Epithelial cell of proximal tubule (primary cell): ENCODE measurements at places on chromosomes 3 and 15.

DNA sequence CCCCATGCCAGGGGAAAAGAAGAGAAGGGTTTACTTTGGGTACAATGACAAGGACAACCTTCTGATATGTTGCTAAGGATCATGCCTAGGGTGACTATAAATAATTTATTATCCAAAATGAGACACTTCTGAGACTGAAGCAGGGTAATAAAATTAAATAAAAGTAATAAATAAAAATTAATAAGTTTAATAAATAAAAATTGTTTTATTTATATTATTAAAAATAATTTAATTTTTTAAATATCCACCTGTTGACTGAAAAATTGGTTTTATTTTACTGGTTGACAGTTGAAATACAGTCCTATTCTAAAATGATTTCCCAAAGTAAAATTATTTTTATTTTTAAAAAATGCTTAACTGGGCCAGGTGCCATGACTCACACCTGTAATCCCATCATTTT lies 102.0 kb downstream of the FHIT start:
- DNase-seq: no peak

DNA sequence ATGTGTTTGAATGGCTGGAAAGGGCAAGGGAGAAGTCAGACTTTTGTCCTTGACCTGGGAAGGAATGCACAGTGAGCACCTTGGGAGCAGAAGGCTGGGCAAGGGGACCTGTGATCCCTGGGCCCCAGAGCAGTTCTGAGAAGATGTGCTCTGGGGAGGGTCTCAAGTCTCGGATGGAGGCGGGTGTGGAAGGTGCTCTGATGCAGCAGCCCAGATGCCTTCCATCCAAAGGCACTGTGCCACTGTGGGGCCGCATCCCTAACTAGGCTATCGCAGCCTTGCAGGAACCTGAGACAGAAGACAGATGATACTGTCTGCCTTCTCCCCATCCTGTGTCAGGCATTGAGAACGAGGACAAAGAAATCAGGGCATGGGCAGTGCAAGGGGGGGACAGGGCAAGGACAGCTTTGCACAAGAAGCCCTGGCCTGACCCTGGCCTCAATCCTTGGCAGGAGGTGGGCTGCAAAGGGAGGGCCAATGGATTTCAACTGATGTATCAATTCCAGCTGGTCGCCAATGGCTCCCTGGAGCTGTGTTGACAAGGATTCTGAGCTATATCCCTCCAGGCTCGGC lies 14.6 kb upstream of the PRKCD start:
- no peak for DNase-seq

- no peak for DNase-seq
Observed at GRCh38 chr3:185831195-185831594, 6.4 kb upstream of the IGF2BP2 start.

- DNase-seq: no peak
Observed at GRCh38 chr15:77104155-77104554, 33.2 kb upstream of the TSPAN3 start.

DNA sequence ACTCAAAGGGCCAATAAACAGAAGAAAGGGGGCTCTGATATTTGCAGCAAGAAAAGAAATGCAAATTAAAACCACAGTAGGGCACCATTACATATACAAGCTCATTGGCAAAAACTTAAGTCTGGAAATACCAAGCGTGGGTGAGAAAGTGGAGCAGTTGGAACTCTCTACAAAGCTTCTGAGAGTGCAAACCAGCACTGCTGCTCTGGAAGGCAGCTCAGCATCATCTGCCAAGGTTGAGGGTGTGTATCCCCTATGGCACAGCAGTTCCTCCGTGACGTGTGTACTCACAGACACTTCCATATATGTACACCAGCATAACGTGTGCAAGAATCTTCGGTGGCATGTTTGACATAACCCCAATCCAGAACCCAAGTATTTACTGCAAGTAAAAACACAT lies 271.0 kb upstream of the ATP10A start:
- no peak for DNase-seq

DNA sequence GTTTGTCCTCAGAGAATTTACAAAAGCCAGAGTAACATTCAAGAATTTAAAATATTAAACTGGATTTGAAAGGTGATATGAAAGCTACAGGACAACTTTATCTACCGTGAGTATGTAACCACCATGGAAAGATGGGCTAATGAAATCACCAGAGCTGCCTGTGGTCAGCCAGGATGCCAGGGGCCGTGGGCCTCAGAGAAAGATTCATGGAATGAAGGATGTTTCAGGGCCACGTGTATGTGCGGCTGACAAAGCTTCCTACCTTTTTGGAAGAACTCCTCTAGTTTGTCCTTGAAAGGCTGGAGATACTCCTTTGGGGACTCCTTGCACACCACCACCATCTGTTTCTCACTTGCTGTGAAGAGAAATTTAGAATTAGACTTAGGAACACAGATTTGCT lies 138.9 kb downstream of the GREM1 start:
- no peak for DNase-seq

DNA sequence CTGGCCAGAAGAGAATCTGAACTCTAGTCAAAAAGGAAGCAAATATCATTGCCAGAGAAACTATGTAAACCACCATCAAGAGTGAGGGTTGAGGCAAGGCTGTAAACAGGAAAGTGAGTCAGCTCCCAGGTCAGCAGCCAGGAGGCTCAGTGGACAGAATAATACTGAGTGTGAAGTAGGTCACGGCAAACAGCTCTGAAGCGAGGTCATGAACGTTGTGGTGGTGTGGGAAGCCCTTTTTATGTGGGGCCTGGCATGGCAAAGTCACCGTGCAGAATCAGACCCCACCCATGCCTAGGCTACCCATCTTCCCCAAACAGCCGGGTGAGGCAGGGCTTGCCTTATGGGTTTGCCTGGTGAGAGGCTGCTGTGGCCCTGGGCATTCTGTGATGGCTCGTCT lies 43.9 kb downstream of the THBS1 start:
- peak; percentile 74 for DNase-seq

DNA sequence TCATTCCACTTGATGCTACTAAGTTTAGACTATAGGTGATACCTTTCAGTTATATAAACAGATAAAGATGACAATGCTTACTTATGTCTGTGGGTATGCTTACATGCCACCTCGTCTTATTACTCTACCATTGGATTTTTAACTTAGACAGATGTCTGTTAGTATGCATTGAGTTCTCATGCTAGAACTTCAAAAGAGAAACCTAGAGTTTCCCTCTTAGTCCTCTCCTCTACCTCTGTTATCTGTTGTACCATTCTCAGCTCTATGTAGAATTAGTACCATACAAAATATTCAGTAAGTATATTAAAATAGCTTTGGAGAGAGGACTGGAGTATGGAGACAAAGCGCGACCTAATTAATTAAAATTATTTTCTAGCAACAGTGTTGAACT lies 111.3 kb downstream of the BBX start:
- DNase-seq: no peak

DNA sequence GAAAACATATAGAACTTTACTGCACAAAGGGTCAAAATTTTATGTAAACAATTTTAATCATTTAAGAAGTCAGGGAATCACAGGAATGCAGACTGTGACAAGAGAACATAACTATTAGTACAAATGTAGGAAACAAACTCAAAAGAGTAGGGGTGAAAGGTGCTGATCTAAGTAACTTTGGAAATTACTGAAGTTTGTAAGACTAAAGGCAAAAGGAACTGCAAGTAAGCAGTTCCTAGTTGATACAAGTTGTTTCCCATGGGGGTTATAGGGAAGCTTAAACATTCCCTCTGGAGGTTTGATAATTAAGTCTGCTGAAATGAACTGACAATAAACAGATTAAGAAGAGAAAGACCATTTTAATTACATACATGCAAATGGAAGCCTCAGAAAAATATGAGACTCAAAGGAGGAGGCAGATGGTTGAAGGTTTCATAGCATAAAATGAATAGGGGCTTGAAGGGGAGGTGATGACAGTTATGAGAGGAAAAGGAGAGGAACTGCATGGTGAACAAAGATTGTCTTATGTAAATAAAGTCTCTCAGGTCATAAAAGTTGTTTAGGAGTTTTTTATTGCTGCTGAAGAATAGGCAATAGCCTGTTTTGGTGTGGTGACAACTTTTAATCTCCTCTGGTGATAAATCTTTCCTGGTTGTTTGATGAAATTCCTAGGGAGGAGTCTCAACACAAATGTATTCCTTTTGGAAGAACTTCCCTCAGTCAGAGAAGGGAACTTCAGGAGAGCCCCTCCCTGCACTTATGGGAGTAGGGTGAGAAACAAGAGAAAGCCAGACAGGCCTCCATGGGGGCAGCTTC lies 17.1 kb downstream of the SETMAR start:
- no peak for DNase-seq

GRCh38 chr15:63891079-63891767 lies 57.5 kb upstream of the HERC1 start:
- DNase-seq: no peak

DNA sequence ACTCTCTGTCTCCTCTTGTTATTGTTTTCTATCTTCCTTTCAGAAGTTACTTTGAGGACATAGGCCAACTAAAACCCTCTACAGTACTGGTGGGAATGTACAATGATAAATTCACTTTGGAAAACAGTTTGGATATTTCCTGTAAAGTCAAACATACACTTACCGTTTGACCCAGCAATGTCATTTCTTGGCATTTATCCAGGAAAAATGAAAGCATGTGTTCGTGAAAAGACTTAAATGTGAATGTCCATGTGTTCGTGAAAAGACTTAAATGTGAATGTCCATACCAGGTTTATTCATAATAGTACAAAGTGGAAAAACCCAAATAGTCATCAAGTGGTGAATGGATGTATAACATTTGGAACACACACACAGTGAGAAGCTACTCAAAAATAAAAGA lies 361.5 kb upstream of the DPH6 start:
- DNase-seq: no peak

DNA sequence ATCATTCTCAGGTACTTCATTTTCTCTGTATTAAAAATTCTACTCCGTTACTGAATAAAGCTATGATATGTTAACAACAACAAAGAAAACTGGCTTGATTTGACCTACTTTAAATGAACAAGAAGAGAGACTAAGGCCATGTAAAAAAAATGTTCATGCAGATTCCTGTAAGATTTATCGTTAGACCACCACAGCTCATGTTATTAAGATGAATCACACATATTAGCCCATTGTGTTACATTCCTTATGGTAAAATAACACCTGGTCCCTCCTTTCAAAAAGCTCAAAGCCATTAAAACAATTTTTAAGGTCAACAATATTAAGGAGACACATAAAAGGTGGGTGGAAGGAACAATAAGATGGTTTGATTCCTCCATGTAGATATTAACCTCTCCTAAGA lies 6.3 kb downstream of the THOC7 start:
- no peak for DNase-seq

DNA sequence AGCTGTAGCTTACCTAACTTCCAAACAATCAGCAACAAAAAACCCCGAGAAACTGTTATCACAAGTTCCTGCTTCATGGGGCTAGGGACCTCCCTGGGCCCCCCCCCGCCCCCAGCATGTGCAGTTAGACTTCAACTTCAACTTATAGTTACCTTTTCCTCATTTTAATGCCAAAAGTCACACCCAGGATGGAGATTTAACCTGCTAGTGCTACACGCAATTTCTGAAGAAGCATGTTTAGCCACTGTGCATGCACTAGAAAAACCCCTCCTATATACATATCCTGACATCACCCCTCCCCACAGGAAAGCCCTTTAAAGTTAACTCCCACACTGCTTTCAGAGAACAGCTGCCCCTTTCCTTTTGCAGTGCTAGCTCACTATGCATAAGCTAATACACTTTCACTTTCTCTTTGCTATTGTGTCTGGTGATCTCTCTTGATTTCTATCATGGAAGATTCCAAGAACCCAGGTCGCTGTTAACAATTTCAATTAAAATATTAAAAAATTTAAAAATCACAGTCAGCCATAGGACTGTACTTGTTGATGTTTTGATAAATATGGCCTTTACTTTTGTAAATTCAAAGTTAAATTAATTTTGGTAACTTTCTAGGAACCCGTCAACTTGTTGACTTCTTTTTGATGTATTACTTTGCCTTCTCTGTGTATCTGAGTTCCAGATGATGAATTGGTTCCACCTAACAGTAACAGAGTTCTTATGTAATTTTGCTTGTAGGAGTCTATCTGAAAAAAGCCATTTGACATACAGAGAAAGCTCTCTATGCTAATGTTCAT lies 75.2 kb upstream of the ACAD9 start:
- DNase-seq: no peak

DNA sequence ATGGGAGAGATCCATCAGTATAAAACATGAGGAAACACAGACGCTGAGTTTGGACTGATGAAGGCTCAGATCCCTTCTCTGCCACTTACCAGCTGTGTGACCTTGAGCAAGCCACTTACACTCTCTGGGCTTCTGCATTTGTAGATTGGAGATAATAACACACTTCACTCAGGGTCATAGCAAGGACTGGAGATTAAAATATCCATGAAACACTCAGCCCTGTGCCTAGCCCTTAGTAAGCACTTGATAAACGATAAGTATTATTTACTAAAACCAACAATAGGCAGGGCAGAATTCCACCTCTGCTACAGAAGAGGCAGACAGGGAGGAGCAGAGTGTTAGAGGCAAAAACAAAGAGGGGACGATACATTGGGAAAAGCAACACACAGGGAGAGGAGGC lies 420.5 kb upstream of the WNT5A start:
- DNase-seq: no peak

DNA sequence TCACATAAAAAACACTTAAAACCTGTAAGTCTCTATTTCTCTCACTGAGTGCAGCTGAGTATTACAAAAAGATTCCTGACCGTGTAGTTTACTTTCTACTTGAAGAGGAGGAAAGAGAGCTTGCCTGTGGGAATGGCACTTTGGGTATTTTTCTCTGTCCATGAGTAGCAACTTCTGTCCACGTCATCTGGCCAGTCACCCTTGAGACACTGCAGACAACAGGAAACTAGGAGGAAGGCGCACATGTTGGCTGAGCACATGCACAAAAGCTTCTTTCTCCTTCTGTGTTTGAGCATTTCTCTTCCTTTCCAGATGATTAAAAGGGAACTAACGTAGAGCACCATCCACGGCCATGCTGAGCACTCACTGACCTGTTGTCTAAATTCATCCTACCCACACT lies 19.7 kb downstream of the STARD5 start:
- no peak for DNase-seq

DNA sequence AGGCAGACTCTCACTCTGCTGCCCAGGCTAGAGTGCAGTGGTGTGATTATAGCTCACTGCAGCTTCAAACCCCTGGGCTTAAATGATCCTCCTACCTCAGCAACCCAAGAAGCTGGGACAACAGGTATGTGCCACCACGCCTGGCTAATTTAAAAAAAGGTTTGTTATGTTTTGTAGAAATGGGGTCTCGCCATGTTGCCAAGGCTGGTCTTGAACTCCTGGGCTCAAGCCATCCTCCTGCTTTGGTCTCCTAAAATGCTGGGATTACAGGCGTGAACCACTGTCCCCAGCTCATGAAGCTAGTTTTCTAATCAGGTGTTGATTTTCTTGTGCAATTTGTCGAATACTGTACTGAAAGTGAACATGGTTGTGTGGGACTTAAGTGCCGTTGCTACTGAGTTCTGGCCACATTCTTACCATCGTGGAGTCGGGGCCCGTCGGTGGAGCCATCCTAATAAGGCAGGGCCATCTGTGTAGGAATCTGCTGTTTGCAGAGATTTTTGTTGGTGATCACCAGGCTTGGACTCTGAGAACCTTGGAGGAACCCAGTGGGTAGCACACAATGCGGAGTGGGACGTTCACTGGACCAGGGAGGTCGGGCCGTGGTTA lies 193.2 kb downstream of the GOLGA6L6 start:
- DNase-seq: no peak
